GM04504 (cell line): ENCODE measurements at places on chromosomes 3 and 15.
A peak's percentile ranks its signal among the peaks of the same experiment; 100 is the strongest.

DNA sequence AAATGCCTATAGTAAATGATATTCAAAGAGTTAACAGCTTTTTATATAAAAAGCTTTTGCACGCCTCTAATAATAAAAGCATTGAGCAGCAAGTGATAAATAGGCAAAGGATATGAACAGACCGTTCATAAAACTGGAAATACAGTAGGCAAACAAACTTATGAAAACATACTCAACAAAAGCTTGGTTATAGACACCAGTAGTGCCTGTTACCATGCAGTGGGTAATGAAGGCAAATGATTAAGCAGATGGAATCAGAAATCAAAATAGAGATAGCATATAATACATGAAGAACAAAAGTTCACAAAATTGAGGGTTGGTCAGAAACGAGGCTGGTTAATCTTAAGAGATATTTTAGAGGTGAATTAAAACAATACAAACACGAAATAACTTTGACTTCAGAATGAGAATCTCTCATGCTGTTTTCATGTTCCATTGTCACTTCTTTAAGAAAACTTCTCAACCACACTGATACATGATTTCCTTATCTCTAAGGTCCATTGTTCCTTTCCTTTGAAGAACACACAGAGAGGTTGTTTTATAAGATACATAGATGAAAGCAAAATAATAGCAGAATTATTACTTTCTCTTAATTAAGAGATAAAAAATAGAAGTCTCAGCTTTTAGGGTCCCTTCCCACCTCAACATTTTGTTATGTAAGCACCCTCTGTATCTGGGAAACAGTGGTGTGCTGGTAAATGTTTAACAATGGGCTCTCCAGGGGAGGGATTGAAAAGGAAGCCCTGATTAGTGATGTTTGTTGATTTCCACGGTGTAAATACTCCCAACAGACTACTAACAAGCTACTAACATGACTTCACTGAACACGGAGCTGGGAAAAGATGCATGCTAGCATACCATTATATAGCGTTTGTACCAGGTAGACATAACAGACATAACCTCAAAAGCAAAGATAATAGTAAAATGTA, 12.6 kb downstream of the RASGRP1 start:
- no peak for DNase-seq

- no peak for DNase-seq
Measured at GRCh38 chr3:125266971-125267370, 54.4 kb upstream of the SLC12A8 start.

GRCh38 chr3:88810455-88810854, 297.0 kb upstream of the EPHA3 start:
- no peak for DNase-seq

DNA sequence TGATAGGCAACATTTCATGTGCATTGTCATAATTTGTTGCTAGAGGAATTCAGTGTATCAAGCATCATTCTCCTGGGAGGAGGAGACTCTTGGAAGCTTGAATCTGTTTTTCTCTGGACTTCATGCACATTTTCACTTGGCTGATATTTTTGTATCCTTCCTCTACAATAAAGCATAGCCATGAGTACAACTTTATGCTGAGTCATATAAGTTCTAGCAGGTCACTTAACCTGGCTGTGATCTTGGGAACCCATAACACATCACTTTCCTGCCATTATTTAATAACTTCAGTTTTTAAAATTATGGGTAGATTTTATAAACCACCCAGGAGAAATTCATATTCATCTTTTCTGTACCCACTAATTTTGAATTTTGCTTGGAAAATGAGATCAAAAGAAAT, 203.0 kb upstream of the CD96 start:
- DNase-seq: no peak

DNA sequence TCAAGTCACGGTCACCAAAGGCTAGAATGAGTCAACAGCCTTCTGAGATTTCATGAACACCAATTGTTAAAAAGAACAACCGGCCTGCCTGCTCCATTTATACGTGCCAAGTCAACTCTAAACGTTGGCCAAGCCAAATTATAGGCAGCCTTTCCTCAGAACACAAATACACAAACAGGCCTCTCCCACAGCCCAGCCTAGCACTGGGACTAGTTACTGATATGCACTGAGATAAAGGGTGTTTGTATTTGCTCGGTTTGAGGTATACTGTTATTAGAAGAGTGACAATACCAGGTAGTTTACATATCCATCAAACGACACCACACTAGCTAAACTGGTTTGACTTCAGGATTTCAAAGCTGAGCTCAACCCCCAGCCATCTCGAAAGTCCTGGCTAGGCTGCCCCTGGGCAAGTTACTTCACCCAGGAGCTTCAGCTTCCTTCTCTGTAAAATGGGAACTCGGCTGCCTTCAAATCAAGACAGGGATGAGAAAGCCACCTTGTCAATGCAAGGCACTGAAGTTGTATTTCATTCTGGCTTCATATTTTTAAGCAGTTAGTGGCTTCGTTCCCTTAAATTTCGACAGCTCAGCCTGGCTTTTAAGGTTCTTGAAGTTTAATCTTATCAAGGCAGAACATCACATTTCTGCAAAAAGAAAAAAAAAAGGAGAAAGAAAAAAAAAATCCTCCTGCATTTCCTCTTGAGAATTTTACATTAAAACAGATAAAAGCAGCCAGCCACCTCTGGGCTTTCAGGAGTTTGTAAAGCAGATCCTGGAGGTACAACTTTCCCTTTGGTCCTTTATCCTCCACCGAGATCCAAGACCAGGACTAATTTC, 4.0 kb downstream of the TLE3 start:
- DNase-seq: no peak

DNA sequence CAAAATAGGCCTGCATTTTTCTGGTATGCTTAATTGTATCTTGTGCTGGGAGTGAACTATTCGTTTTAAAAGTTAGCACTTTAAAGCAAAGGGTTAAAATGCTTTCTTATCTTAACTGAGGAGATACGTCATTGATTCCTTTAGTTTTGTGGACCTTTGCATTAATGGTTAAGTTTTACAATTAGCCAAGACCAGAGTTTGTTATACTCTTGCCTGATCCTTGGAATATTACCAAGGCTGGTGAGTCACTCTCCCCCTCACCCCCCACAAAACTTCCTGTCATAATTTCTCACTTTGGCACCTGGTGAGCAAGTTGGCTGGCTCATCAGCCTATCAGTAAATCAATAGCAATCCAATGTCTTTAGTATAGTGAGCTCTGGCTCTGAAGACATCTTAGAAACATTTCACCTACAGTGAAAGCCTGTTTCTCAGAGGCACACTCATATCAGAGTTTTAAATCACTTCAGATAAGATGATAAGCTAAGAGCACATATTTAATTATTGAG, 26.7 kb downstream of the SLC2A2 start:
- peak; percentile 68 for DNase-seq

- DNase-seq: no peak
Measured at GRCh38 chr15:63082366-63082765, 39.3 kb upstream of the LACTB start.

GRCh38 chr3:12318758-12319621, 30.1 kb downstream of the PPARG start:
- DNase-seq: no peak

GRCh38 chr3:184927796-184928315, 115.9 kb downstream of the VPS8 start:
- no peak for DNase-seq
